ENCODE measurements at places on chromosomes 5 and 9.

DNA sequence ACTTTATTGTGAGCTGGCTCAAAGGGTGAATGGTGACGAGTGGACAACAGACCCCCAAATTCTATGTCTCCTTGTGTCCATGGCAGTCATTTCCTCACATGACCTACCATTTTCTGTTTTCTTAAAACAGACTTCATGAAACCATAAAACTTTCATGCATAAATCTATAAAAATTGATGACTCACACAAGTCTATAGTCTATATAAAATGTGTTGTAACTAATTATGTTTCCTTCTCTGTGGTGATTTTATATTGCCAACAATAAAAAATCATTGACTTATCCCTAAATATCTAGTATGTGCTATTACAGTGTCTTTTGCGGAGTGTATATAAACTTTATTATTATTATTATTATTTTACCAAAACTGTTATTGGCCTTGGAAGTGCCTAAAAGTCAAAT is 382.4 kb downstream of the MAT2B start:
- no peak for DNase-seq

DNA sequence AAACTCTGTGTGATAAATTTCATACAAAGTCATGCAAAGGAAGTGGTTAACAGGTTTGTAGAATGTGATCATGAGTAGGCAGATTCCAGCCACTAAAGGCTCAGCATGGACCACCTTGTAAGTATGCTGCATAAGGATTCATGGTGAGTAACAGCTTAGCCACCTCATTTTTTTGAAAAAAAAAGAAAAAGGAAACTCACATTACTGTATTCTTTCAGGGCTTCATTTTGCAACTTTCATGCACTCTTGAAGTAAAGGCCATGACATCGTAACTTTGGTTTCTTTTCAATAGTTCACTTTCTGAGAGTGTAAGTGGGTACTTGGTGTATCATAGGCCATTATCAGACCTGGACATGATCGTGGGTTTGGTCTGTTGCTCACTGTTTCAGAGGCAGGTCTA is 175.1 kb downstream of the PCSK1 start:
- DNase-seq, result no peak

DNA sequence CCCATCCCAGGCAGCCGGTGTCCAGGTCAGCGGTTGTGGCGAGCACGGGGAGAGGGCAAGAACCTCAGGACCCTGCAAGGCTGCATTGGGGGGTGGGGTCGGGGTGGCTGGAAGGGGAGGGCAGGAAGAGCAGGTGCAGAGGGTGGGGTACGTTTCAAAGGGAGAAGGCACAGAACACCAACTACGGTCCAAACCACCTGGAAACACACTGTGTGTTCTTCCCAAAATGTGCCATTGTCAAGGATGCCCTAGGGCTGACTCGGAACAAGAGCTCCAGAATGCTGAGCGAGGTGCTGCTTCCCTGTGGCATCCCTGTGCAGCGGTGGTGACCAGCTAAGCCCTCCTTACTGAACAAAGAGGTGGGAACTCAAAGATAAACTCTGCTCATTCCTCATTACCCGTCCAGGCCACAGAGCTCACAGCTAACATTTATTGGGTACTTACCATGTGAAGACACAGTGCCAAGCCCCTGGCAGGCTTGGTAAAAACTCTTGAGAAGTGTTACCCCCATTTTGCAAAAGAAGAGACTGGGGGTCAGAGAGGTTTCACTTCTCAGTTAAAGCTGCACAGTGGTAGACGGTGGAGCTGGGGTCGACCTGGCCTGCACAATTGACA is 153.8 kb downstream of the COL23A1 start:
- no peak for DNase-seq

DNA sequence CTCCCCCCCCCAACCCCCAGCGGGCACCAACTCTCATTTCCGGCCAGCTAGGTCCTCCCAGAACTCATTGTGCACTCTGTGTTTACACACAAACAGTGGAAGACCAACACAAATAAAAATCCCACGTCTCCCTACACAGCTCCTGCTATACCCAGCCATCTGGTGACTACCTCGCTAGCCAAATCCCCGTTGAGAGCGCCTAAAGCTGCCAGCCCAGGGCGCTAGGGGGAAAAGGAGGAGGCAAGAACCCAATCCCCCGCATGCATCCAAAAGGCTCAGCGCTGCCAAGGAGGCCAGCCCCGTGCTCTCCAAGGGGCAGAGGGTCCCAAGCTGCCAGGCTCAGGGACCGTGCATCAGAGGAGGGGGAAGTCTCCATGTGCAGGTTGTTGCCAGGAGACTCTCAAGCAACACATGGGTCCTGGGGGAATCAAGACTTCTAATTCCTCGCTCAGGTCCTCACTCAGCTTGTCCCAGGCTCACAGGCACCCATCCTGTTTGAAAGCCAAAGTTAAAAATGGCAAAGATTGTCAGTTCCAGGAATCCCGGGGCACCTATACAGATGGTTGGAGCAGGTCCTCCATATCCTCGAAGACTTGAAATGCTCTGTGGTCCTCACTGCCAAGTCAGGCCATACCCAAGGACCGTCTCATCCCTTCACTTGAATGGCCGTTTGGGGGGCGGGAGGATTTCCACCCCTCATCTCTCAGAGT is 2.7 kb downstream of the ASTN2 start:
- DNase-seq, result no peak

DNA sequence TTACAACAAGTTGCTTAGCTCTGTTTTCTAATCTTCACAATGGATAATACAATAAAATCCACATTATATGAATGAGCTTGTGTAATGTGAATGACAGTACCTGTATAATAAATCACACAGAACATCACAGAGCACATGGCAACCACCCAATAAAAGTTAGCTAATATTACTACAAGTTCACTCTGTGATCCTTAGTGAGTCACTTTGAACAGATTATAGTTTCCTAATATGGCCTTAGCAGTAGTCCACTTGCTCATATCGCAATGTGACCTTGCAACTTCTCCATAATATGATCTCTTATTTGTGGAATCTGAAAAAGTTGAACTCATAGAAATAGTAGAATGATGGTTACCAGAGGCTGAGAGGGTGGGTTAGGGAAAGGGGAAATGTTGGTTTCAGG is 361.3 kb downstream of the PTPRD start:
- DNase-seq, result peak; percentile 2

DNA sequence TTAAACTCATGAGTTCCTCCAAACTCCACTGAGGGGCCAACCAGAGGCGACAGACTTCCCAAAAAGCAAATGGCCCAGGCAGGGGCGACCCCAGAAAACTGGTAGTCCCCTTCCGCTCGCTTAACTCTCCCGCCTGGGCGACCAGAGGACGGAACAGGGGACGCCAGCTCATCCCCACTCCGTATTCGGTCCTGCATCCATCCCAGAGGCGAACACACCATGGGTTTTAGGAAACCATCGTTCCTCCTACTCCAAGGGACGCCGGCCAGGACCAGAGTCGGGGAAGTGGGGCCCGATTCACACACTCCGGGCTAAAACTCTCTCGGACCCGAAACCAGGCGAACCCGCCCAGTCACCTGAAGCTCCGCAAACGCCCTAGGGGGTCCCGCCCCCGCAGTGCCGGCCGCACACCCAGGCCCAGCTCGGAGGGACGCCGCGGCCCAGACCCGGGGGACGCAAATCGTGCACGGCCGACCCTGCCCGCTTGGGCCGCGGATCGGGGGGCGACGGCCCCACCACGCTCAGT is 478 bp downstream of the TEX10 start:
- DNase-seq, result no peak

Measured in HepG2 (cell line).